ENCODE measurements at places on chromosomes 2 and 18.

GRCh38 chr2:11835403-11835802, 89.0 kb downstream of the LPIN1 start:
- DNase-seq = no peak

GRCh38 chr18:75472906-75473305, 45.4 kb upstream of the SMIM21 start:
- DNase-seq = no peak

DNA sequence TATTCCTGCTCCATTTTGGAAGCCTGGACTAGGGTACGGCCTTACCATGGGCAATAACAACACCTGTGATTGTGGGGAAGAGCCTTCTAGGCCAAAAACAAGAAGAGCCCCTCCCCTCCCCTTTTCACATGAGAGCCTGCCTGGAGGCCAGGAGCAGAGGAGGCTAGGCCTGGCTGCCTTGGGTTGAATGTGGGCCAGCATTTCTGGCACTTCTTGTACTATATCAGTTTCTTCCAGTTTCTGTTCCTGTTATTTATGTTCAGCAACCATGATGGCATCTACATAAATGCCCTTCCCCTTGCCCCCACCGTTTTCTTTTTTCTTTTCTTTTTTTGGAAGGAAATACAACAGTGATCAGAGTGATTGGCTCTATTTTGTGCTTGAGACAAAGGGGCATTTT, 58.4 kb downstream of the KCTD18 start:
- DNase-seq = no peak

- DNase-seq = no peak
Measured at GRCh38 chr2:180842461-180842860, 137.9 kb upstream of the UBE2E3 start.

DNA sequence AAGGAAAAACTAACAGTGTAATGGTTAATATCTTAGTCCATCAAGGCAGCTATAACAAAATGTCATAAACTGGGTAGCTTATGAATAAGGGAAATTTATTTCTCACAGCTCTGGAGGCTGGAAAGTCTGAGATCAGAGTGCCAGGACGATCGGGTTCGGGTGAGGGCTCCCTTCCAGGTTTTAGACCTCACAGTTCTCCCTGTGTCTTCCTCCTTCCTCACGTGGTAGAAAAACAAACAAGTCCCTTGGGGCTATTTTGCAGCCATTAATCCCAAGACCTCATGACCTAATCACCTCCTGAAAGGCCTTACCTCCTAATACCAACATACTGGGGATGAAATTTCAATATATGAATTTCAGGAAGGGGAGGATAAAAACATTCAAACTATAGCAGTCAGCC, 455.9 kb downstream of the CNTNAP5 start:
- no peak for DNase-seq

DNA sequence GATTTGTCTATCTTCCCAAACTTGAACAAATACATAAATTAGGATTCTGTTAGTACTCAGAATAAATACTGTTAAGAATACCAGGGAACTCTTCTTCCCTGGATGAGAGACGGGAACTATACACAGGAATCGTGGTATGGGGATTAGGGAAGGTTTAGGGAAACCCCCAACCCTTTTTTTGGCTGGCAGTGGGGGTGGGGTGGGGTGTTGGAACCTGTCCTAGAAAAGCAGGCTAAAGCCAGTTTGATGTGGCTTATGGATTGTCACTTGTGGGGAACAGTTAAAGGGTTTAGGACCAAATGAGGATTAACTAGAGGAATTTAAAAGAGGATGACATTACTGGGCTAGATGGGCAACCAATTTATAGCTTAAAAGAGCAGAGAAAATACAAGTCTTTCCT, 1.8 kb downstream of the SLC4A10 start:
- no peak for DNase-seq

DNA sequence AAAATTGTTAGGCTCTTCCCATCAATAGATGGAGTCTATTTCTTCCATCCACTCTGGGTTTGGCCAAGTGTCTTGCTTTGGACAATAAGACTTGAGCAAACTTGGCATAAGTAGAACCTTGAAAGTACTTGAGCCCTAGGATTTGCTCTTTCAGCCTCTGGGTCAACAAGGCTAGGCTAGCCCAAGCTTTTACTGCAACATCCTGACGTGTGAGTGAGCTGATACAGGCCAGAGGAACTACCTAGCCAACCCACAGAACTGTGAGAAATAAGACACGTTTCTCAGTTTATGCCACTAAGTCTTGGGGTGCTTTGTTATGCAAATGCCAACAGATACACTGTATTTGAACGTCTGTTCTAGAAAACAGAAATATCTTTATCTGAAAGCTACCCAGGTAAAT, 71.9 kb downstream of the LRP2 start:
- DNase-seq = no peak

- DNase-seq = no peak
Measured at GRCh38 chr2:142866426-142866825, 11.0 kb upstream of the KYNU start.

DNA sequence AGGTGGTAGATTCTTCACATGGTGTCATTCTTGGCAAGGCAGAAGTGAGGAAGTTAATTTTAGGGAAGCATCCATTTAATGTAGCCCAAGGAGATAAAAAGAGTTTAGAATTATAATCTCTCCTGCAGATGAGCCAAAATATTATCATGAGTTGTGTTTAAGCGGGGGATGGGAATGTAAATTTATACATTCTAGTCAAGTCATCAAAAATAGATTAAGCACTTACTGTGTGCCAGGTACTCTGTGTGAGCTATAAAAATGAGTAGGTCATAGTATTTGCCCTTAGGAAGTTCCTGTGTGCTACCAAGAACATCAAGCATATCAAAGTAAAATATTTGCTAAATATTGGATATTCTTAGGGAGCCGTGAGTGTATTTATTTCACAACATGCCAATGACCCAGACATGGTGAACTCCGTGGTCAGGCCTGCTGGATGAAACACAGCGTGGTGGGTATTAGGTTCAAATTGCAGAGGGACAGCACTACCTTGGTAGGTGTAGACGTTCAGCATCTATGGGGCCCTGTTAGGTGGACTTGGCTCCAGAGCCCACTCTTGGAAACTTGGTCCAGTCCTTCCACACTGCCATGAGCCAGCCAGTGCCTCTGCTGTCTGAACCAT, 37.4 kb downstream of the MEIS1 start:
- DNase-seq = no peak

DNA sequence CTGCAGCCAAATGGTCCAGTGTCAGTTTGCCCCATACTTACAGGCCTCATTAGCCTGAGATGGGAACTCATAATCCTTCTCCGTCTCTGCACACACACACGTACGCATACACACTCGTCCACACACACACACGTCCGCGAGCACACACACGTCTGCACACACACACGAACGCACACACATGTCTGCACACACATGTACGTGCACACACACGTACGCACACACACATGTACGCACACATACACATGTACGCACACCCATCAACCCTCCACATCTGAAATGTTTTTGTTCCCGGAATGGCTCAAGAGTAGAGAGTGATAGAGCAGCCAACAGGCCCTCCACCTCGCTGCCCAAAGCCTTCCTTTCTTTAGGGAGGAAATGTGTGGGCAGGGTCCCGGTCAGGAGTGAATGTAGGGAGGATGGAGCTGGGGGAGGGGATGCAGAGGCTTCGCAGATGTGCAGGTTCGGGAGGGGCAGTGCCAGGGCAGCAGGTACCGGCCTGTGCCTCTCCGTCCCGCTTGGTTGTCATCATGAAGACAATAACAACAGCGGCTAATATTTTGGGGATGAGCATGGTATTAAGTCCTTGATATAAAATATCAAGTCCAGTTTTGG, 52.7 kb downstream of the PTGR3 start:
- no peak for DNase-seq

DNA sequence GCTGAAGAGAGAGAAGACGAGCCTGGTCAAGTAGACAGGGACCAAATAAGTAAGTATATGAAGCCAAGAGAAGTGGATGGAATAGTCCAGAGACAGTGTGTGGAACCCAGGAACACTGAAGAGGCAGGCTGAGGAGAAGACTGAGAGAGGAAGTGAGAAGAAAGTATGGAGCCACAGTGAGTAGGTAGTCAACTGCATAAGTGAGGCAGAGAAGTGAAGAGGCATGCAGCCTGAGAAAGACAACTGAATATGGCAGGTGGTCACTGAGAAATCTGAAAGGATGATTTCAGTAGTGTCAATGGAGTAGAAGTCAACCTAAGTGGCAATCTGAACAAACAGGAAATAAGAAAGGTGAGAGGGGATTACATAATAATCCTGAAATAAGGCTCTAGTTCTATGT, 55.4 kb downstream of the CWC22 start:
- no peak for DNase-seq

- DNase-seq = no peak
Measured at GRCh38 chr2:133525613-133526529, 42.4 kb downstream of the NCKAP5 start.

- peak; percentile 80 for DNase-seq
Measured at GRCh38 chr2:171523088-171524017, 1.1 kb downstream of the CYBRD1 start.

DNA sequence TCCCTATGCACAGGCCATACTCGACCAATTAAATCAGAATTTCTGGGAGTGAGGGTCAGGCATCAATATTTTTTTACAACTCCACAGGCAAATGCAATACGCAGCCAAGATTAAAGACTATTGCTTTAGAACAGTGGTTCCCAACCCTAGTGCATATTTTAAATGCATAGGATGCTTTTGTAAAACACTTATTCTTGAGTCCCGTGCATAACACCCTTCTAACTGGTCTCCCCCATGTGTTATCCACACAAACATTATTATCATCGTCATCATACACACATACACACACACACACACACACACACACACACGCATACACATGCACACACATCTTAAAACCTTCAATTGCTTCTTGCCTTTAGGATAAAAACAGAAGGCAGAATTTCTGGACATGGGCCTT, 145.0 kb upstream of the PELI1 start:
- no peak for DNase-seq

DNA sequence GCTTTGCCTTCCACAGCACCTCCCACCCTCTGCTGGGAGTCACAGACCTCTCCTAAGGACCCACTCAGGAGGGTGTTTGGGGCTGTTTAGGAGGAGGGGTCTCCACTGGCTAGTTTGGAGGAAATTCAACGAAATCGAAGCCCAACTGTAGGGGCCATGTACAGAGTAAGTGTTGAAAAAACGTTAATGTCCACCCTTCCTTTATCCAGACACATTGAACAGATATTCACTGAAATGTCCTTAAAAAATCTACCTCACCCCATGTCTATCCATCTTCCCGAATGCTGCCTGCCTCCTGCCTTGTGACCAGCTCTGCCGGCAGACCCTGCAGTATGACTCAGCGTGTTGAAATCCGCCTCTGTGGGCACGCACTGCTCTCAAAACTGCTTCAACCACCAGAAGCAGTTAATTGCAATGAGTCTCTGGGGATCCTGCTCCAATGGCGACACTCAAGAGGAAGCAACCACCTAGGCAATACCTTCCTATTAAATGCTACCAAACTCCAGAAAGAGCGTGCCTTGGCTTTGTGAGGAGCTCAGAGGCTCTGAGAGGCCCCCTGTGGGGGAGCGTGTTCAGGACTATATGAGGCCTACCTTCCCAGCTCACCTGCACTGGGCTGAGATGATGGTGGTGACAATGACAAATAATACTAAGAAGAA, 61.4 kb upstream of the RTN4 start:
- peak; percentile 91 for DNase-seq

DNA sequence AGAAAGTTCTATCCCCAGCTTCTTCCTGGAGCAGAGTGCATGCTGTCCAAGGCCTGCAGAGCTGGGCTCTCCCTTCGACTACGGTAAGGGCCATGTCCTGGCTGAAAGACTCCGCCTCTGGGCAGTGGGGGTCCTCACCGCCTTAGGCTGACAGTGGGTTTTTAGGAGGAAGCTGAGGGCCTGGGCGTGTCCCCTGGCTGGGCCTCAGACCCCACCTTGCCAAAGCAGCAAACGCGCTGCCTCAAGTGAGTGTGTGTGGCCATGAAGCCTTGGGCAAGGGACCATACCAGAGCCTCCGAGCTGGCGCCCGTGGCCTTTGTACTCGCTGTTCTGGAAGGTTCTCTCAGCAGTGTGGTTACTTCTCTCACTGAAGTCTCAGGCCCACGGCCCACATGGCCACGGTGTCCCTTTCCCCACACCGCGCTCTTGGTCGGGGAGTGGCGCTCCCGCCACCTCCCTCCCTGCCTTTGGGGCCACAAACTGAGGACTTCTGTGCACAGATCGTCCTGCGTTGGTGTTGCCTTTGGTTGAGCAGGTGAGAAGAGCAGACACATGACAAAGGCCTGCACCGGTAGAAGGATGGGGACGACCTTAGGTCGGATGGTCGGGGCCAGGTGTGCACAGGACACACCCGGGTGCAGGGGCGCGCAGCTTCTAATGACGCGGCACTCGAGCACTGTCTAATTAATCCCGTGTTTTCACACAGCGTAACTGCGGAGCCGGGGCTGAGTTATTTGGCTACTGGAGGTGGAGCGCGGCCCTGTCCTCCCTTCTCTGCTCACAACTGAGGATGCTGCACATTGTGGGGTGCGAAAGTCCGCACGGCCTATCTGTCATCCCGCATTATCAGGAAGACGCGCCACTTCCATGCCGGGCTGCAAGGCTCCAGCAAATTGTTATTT, 121.6 kb downstream of the PTGR3 start:
- no peak for DNase-seq

DNA sequence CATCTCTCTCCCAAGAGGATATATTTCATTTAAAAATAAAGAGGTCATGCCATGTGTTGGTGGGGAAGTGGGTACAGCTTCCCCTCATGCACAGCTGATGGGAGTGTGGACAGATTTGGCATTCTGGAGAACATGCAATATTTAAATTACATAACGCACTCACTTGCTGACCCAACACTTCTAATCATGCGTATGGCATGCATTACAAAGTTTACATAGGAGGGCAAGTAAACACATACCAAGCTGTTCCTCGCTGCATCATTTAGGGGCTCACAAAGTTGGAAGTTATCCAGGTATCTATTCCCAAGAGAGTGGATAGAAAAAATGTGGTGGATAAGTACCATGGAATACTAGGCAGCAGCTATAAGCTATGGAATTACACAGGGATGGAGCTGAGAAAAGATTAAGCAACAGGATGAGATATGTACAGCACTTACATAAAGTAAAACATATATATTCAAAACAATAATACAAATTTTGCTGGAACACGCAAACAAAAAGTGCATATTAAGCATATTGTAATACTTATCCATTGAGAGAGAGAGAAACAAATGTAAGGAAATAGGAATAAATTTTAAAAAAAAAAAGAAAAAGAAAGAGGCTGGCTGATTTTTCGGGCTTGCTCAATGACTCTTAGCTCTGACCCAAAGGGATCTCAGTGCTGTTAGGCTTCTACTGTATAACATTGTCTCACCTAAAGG, 11.0 kb downstream of the CYP1B1 start:
- DNase-seq = no peak

GRCh38 chr2:1907849-1908533, 163.7 kb upstream of the PXDN start:
- DNase-seq = no peak

GRCh38 chr2:220948579-220948978, 623.5 kb downstream of the EPHA4 start:
- no peak for DNase-seq
